ENCODE measurements at places on chromosomes 5 and 9. TPM values are rescaled to one million over a fixed set of nuclear protein-coding genes. Genes with fewer than 3 reads are reported as not detected.

Gene KCNMB1
- polyA plus RNA-seq = 0.46 TPM

Gene AGXT2
- not detected for polyA plus RNA-seq

Gene TMEM252
- polyA plus RNA-seq = not detected

Gene MLANA
- polyA plus RNA-seq = not detected

Data from sigmoid colon (tissue), 7 donors.